Upper lobe of left lung (tissue), 6 donors: ENCODE measurements at places on chromosomes 11 and 22. TPM values are rescaled to one million over a fixed set of nuclear protein-coding genes. Genes with fewer than 3 reads are reported as not detected.
A peak's percentile ranks its signal among the peaks of the same experiment; 100 is the strongest.

DNA sequence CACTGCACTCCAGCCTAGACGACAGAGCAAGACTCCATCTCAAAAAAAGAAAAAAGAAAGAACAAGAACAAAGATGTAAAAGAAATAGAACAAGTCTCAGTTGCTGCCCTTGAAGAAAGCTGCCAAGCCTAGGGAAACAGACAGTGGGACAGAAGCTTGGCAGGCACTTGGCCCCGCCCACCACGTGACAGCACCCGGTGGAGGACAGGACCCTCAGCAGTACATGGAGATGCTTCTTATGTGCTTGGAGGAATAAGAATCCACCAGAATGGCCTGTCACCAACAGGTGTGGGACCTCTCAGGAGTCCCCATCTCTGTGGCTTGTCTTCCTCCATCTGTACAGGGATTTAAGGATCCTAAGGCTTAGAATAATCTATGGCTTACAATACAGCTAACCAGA, 7.6 kb upstream of the TMPRSS6 start:
- no peak for DNase-seq

DNA sequence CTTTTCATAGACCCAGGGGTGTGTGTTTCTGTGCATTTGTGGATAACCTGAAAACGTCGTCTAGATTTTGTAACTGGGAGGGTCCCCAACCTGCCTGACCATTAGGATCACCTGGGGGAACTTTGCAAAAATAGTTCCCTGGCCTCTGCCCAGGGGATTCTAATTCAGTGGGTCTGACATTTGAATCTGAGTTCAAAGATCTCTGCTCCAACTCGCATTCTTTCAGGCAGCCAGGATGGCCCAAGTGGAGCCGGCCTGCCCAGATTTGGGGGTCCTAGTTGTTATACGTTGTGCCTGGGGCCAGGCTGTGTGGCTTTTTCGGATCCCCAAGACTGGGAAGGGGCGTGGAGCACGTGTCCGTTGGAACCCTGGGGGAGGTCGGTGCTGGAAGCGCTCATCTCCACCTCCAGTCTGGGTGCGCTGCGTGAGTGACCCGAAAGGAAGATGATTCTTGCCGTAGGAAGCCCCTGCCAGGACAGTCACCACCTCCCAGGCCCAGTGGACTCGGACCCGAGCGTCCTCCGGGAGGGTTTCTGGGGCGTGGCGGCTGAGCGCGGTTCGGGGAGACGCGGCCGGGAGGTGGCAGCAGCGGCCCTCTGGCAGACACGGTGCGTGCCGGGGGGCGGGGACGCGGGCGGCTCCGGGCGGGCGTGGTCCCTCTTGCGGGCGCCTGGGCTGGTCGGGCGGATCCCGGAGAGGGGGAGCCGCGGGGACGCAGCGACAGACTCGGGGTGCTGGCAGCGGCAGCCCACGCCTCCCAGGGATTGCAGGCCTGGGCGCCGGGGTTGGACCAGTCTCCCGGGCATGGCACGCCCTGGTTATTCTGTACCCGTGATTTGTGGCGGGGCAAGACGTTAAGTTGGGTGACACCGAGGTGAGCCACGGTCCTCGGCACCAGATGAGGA, 29.2 kb upstream of the PLET1 start:
- peak; percentile 98 for DNase-seq

DNA sequence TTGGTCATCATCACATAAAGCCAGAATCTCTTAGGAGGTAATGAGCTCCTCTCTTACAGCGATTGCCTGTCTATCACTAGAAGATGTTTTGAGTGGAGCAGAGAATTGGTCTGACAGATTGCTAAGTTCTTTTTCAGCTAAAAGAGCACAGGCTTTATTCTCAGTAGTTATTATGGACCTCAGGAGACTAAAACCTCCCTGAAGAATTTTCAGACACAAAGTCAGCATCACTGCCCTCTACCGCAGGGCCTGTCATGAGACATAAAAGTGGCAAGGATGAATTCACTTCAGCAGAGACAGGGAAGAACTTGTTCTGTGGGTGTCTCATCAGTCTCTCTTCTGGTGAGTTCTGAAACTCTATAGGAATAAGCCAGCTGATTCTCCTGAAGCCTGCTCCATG, at the start of gene OR51I2:
TSS of gene OR51I2 (plus strand) at position 301 of the 400 bp plus-strand sequence. CDS start 4,166 bp downstream, outside the sequence.
- no peak for DNase-seq

The TCN2 gene
- 87.1 TPM for total RNA-seq

- DNase-seq, result peak; percentile 47
Observed at GRCh38 chr11:8640267-8640906, 42.1 kb downstream of the TRIM66 start.

- DNase-seq, result no peak
Observed at GRCh38 chr11:77069336-77069968, 2.7 kb downstream of the CAPN5 start.

GRCh38 chr11:130066338-130066737, 3.4 kb upstream of the APLP2 start:
- no peak for DNase-seq

The CYB5R2 gene
- 18.6 TPM for total RNA-seq

The GDPD4 gene
- not detected for total RNA-seq

DNA sequence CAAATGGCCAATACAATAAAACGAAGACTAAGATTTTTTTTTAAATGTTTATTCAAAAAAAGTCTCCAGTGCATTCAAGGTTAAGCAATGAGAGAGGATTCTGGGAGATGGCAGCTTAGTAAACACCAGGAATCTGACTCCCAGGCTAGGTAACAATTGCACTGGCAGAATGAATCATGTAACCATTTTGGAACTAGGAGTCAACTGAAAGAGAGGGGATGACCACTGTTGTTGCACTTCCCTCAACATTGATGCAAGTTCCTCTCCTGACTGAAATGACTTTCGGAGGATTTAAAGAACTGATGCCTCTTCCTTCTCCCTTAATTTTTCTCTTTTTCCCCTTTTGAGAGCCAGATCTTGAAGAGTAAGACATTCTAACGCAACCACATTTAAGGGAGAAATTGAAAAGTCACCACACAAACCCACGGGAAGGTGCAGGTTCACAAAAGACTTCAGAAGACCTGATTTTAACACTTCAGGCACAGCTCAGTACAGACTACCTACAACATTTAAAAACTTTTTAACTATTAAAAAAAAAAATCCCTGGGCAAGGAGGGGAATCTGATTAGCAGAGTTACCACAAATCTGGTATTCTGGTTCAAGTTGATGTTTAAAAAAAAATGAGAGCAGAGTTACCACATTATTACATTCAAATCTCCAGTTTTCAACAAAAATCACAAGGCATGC, 56.8 kb downstream of the FCHSD2 start:
- DNase-seq, result no peak

The APOA4 gene
- not detected for total RNA-seq

The ASPHD2 gene
- 1.1 TPM for total RNA-seq

The OR6A2 gene
- 0.89 TPM for total RNA-seq

DNA sequence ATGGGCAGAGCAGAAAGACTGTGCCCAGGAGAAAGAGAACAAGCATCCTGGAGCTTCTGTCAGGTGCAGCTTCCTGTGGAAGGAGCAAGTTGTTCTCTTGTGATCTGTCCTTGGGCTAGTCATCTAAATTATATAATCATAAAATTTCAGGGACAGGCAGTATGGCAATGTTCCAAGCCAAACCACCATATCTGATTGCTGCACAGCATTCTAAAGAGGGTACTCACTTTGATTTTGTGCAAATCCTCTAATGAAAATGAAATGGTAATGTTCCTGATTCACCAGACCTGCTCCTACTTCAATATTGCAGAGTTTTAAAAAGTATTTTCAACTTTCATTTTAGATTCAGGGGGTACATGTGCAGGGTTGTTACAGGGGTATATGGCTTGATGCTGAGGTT, at the start of gene PATE2:
TSS of gene PATE2 (minus strand) at position 101 of the 400 bp plus-strand sequence. CDS start at position 46, 55 bp downstream.
- DNase-seq, result no peak

GRCh38 chr11:96293598-96294021, 49.4 kb downstream of the MAML2 start:
- no peak for DNase-seq

DNA sequence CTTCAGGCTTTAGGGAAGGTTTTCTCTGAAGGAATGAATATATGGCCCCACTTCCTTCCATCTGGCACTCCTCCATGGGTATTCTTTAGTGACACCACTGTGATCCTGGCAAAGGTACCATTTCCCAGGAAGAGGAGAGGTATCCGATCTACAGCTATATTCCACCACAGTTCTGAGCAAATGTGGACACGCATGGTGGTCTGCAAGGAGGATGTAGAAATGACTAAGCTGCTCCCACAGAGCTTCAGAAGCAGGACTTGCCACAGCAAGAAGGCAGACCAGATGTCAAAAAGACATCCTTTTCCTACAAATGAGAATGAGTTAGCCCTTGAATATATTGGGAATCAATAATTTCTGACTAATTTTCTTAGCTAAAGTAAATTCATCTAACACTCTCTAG, 45.5 kb downstream of the ARFGAP2 start:
- no peak for DNase-seq

The GGT1 gene
- total RNA-seq, result 138 TPM

The DEAF1 gene
- 23.9 TPM for total RNA-seq

The APOL1 gene
- total RNA-seq, result 50.5 TPM

DNA sequence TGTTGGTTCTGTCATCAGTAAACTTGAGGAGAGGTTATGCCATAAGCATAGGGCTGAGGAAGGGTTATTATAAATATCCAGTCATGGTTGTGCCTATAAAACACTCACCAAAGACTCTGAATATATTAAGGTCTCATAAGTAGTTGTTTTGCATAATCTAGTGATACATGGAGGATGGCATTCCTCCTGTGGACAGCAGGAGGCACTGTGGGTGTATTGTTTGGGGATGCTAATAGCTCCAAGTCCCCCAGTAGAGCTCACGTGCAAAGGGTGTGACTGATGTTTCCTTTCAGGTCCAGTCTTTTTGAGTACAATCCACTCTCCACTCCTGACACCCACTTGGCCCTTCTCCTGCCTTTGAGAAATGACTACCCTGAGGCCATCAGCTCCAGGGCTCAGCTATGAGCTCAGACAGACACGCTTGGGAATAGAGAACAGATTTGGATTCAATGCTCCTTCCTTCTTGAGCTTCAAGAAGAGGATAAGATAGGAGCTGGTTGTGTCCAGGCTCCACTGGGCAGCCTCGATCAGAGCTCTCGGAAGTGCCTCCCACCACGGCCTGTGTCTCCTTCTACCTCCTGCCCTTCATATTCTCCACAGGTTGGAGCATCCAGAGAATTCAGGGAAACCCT, 85.2 kb upstream of the IGLL5 start:
- DNase-seq, result no peak

The HOATZ gene
- 0.37 TPM for total RNA-seq

GRCh38 chr11:78438298-78438975, 20.8 kb upstream of the GAB2 start:
- no peak for DNase-seq

The GRAP2 gene
- total RNA-seq, result 5.5 TPM

The PARVG gene
- 89.2 TPM for total RNA-seq

- DNase-seq, result peak; percentile 36
Observed at GRCh38 chr22:40265783-40266182, 80.5 kb upstream of the ADSL start.

DNA sequence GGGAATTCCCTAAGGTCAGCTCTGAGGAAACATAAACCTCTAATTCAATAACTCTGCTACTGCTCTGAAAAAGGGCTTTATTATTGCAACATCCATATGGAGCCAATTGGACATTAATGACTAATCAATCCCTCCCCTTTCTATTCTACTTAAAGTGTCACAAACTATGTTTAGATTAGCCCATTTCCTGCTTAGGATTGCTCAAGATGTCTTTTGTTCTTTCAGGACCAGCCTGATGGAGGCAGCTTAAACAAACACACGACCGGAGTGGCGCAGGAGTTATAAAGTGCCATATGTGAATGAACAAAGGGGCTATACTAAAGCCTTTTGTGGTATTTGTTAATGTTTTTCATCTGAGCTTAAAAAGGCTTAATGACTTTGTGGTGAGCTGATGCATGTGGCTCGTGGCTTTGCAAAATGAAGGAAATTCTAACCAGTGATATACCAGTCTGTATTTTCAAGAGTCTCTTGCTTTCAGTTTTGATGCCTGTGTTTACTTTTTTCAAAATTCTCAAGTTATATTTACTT, 354.4 kb downstream of the SOX6 start:
- no peak for DNase-seq

The KMT5B gene
- total RNA-seq, result 61.2 TPM

The CTSW gene
- 2.1 TPM for total RNA-seq

GRCh38 chr22:47780281-47780875, 1017.9 kb downstream of the TBC1D22A start:
- no peak for DNase-seq

DNA sequence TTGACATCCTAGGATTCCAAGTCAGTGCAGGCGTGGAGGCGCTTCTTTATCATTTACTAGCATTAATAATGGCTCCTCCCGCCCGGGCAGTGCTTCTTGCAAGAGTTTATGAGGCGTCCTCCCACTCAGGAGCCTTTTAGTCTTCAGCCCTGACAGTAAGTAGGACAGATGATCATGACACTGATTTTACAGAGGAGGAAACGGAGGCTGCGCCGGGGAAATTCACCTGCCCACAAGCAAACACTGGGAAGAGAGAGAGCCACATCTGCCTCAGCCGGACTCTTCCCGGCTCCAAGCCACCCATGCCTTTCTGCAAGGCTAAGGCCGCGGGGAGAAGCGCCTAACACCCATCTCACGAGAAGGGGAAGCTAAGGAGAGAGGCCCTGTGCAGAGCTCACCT, 35.9 kb downstream of the KIAA0930 start:
- no peak for DNase-seq

GRCh38 chr11:77590194-77590782, 535 bp downstream of the AQP11 start:
- no peak for DNase-seq

DNA sequence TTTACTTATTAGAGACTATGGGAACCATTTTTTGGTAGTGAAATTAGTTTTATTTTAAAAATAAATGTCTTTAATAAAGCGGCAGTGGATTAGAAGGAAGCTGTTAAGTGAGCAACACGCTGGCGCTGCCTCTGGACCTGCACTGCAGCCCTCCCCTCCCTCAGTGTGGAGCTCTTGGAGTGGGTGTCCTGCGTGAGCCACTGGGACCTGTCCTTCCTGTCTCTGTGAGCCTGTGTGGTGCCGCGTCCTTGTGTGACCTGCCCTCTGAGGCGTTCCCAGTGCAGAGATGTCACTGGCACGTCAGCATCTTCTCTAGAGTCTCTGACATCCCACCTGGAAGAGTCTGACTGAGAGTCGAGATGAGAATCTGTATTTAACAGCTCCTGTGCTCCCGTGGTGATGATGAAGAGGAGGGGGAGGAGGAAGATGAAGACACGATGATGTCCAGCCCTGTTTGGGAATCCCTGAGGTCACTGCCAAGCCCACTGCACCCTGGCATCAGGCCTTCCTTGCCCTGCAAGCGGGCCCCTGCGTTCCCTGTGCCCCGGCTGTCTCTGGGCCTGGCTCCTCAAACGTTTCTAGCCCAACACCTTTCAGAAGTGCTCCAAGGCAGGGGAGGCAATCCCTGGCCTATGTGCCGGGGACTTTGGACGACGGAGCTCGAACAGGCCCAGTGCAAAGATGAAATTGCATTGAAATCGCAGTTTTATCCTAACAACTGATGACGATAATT, 271.8 kb downstream of the TBC1D22A start:
- no peak for DNase-seq
